Stimulated activated CD4-positive, alpha-beta T cell treated with anti-CD3 and anti-CD28 coated beads, Interleukin-4, amount 100 ng/mL, for 48 hours (primary cell): ENCODE measurements at places on chromosomes 12 and 14.

DNA sequence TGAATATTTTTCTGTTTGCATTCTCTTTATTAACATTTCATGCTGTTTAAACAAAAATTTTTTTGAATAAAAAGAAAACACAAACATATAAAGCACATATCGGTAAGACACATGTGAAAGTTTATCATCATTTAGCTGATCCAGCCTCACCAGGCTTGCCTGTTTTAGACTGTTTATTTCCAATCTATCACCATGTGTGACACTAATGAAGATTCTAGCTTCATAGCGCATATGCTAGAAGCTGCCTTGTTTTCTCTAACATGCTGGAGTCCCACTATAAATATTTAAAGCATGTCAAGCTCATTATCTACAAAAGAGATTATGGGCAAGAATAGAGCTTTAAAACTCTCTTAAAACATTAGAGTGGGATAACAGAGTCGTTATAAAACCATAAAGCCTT, 25.4 kb upstream of the ADAMTS20 start:
- no peak for DNase-seq

DNA sequence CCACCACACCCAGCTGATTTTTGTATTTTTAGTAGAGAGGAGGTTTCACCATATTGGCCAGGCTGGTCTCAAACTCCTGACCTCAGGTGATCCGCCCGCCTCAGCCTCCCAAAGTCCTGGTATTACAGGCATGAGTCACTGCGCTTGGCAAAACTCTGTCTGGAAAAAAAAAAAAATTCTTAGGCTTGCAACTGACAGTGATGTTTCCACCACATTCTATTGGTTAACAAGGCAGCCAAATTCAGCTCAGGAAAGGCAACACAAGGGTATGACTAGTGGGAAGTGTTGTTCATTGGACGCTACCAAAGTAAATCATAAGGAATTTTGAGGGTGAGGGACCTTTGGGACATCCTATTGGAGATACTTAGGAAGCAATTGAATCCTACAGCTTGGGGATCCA, 2.9 kb upstream of the SBNO1 start:
- no peak for DNase-seq

- DNase-seq = no peak
Observed at GRCh38 chr14:105386581-105387529, 11.5 kb upstream of the TEX22 start.

DNA sequence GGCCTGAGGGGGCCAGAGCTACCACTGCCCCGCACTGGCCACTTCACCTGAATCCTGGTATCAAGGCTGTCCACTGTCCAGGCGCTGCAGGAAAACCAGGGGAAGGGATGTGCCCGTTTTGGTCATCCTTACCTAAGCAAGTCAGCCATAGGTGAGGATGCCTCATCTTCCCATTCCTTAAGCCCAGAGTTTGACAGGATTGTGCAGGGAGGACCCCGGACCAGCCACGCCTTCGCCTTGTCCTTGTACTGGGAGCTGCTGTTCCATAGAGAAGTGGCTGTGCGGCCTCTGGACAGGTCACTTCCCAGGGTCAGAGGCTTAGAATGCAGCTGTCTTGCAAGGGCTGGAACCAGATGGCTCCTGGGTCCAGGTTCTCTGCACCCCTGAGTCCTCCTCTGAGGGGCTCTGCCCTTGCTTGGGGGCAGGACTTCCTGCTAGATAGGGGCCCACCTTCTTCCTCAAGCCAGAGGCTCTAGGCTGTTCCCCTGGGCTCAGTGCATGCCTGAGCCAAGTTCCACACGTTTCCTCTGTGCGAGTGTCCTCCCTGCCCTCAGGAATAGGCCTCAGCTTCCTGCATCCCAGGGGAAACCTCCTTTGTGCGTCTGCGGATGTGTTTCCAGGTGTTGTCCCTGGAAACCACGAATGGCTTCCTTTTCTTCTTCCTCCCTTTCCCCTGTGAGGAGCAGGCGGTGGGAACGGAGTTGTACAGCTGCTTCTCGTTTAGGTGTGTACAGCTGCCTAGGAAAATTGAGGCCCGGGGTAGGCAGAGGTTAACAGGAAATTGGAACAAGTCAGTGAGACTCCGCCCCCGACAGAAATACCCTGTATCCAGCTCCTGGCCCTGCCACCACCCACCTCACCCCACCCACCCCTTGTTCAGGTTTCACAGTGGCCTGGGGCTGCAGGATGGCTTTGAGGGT, 54.3 kb upstream of the RIN3 start:
- no peak for DNase-seq

DNA sequence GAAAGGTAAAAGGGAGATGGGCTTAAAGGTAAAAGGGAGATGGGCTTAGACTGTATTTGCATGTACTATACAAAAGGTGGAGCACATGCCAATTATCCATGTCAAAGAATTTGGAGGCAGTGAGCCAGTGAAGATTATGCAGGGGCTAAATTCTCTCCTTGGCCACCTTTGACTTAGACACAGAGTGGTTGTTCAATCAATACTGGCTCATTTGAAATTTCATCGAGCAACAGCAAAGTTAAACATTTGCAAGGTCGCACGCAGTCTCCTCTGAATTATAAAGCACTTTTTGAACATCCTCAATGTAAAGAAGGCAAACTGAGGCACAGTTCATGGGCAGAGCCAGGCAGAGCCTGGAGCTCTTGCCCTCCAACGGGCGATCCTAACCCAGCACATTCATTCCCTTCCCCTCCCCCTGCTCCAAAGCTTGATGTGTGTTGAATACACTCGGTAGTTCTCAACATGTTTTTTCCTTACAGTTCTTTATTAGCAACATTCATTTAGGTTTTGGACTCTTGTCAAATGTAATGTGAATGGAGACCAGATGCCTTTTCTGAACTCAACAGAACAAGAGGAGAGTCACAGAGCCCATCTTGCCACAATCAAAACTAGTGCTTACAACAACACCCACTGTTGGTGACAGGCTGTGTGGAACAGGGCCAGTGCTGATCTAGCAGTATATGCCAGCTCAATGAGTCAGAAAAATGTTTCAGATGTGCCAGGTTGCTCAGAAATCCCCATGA, 169.7 kb upstream of the G2E3 start:
- DNase-seq = no peak

DNA sequence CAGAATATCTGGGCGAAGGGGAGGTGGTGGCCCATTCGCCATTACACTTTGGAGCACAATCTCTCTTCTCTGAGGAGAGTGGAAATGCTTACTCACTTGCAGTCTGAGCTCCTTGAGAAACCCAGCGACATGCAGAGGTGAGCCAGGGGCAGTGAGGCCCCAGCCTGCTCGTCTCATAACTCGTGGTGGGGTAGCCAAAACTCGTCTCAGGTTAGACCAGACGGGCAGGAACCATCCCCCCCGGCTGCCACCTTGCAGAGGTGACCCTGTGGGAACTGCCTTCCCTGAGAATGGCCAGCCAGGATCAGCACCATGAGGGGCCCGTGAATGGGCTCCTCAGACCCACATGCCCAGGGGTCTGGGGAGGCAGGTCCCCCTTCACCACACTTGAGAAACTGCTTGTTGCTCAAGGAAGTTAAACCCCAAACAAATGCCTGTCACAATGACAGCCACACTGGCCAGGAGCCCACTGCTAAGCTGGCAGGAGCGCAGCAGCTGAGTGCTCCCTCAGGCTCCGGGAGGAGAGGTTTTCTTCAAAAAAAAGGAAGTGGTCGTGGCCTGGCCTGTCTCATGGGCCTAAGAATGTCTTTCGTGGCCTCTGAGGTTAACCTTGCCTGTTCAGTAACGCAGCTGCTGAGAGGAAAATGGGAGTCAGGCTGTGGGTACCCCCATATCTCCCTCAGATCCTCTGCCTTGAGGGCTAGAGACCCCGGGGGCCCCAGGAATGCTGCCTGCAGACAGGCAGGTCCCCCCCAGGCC, 9.2 kb upstream of the ALDH2 start:
- no peak for DNase-seq

GRCh38 chr12:24679126-24679525, 269.8 kb downstream of the BCAT1 start:
- DNase-seq = no peak

- no peak for DNase-seq
Observed at GRCh38 chr12:105267711-105268110, 31.7 kb upstream of the APPL2 start.

GRCh38 chr12:27595231-27595642, 71.2 kb downstream of the PPFIBP1 start:
- DNase-seq = no peak

- peak; percentile 32 for DNase-seq
Observed at GRCh38 chr14:23562822-23563472, 4.6 kb downstream of the AP1G2 start.

- no peak for DNase-seq
Observed at GRCh38 chr12:52802442-52802841, 6.5 kb upstream of the KRT3 start.

DNA sequence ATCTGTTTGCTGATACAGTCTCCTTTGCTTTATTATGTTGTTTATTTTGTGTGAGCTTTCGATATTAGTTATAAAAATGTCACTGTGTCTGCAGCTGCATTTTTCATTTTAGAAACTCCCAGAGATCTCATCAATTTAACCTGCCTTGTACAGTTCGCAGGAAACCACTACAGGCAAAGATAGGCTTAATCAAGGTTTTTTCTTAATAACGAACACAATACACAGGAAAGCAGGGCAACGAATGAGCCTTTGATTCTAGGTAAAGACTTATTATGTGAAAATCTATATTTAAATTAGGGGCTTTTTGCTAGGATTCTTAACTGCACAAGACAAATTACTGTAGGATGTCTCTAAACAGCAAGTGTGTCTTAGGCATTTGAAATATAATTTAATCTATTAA, 191.9 kb downstream of the RGS6 start:
- DNase-seq = no peak

- no peak for DNase-seq
Observed at GRCh38 chr12:56206452-56207166, 15.1 kb downstream of the RNF41 start.

- no peak for DNase-seq
Observed at GRCh38 chr14:26872515-26873361, 274.9 kb upstream of the NOVA1 start.

DNA sequence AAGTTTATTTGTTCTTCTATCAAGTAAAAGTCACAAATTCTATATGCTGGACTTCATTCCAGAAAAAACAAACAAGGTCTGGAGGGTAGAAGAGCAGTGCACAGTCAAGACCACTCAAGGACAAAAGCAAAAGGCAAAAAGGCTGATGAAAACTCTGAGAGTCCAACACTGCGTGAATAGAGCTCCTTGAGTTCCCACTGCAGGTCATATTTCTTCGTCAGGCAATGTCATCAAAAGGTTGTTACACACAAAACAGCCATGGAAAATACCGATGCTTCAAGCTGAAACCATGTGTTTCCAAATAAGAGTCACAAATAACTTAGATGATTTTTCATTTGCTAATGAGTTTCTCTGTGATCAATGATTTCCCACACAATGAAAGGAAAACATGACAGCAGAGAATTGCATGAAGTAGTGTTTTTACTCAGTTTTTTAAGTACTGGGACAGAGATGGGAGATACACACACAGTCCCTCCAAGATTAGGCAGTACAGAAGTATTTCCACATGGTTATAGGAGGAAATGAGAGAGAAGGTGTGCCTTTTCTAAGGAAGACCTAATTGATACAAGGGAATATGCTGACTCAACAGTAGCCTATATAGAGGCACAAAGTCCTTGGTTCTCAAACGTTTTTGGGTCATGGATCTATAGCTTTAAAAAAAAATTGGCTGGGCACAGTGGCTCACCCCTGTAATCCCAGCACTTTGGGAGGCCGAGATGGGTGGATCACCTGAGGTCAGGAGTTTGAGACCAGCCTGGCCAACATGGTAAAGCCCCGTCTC, 177.7 kb downstream of the MED13L start:
- DNase-seq = no peak

GRCh38 chr14:53537422-53538315, 384.5 kb upstream of the DDHD1 start:
- no peak for DNase-seq

DNA sequence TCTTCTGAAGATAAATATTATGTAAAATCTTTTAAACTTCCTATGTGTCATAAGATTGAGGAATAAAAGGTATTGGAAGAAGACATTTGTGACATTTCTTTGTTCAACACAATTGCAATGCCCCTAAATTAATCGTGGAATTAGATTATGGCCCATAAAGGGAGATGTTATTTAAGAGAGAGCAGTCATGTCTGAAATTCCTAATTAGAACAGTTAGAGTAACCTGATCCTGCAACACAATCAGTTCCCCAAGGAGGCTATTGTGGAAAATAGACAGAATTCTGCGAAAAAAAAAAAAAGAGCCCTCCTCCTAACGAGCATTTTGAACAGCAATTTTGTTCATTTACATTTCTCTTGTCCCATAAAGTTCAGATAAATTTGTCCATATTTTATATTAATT, 339.5 kb downstream of the PAWR start:
- no peak for DNase-seq

DNA sequence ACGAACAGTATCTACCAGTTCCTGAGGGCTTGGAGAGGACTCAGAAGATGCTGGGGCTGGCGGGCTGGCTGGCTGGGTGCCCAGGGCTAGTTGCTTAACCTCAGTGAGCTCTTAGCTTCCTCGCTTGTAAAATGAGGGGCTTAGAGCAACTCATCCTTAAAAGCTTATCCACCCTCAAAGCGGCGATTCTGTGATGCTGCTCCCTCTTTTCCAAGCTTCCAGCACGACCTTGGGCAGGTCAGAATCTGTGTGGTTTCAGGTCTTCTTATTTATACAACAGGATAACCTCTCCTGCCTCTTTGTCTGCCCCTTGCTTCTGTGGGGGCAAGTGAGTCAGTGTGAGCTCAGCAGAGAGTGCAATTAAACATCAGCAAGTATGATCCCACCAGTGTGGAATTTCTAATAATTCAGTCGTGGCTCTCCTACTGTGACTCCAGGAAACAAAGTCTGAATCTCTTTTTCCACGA, 281.8 kb downstream of the KSR2 start:
- DNase-seq = no peak

GRCh38 chr12:356276-356988, 32.7 kb downstream of the KDM5A start:
- no peak for DNase-seq

GRCh38 chr12:90828621-90829020, 126.4 kb downstream of the CCER1 start:
- DNase-seq = no peak

DNA sequence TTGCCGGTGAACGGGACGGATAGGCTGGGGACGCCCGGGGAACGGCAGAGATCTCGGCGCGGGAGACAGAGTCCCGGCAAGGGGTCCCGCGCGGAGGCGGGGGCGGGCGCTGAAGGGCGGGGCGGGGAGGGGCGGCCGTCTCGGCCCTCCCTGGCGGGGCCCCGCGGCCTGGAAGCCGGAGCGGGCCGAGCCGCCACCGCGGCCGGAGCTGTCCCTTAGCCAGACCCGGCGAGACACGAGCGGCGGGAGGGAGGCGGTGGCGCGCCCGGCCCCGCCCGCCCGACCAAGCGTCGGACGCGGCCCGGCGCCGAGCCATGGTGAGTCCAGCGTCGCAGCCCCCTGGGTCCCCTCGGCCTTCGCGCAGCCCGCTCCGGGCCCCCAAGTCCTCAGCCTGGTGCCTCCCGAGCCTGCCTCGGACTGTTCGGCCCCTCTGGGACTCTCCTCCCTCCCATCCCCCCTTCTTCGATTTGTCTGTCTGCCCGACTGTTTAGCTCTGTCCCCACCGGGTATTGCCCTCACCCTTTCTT, at the start of gene ARHGEF40:
ARHGEF40 (plus strand) TSS at position 222 of the 527 bp plus-strand sequence; CDS start at position 315, 93 bp downstream.
- DNase-seq = no peak
